NK-92 treated with Interleukin-12 subunit alpha and Interleukin-12 subunit beta, amount 100 ng/mL, for 24 hours (cell line): ENCODE measurements at places on chromosomes 7 and 10.

DNA sequence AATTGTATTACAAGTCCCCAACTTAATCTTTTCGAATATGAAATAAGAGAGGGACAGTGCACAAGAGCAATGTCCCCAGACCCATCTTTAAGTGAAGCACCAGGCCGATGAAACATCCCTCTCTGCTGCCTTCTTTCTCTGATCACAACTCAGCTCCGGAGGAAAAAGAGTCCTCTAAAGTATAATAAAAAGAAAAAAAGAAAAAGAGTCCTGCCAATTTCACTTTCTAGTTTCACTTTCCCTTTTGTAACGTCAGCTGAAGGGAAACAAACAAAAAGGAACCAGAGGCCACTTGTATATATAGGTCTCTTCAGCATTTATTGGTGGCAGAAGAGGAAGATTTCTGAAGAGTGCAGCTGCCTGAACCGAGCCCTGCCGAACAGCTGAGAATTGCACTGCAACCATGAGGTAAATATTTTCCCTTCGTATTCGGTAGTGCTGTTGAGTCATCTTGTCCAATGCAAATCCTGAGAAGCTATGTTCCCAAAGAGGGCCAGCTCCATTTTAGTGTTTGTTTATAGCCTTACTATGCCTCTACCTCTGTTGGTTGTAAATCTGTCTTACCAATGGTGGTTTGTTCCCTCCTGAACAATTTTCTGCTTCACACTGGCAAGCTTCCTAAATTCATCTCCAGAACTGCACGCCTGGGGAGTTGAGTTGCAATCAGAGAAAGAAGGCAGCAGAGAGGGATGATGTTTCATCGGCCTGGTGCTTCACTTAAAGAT, at the start of gene IFIT2:
Gene IFIT2, plus strand, starts transcription at position 326 of the 725 bp plus-strand sequence. Its CDS starts 78 bp downstream, at position 404.
- DNase-seq = no peak

- no peak for DNase-seq
Measured at GRCh38 chr7:155489158-155489840, 31.4 kb downstream of the EN2 start.

DNA sequence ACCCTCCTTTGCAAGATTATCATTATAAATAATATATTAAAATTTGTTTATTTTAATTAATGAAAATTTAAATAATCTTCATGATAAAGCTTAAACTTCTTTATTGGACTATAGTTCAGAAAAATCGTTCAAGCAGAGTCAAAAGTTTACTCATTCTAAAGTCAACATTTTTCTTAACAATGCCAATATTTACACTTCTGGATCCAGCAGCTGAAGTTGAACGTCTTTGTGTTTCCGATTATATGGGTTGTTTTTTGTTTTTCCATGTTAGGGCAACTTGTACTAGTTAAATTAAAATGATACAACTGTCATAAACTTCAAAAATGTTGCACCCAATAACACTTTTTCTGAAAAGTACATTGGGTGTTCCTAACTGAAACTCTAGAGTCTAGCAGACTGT, 43.8 kb downstream of the GRB10 start:
- no peak for DNase-seq

GRCh38 chr10:131282961-131283360, 28.6 kb downstream of the TCERG1L start:
- no peak for DNase-seq

- no peak for DNase-seq
Measured at GRCh38 chr7:151683615-151684407, 164.1 kb upstream of the RHEB start.

DNA sequence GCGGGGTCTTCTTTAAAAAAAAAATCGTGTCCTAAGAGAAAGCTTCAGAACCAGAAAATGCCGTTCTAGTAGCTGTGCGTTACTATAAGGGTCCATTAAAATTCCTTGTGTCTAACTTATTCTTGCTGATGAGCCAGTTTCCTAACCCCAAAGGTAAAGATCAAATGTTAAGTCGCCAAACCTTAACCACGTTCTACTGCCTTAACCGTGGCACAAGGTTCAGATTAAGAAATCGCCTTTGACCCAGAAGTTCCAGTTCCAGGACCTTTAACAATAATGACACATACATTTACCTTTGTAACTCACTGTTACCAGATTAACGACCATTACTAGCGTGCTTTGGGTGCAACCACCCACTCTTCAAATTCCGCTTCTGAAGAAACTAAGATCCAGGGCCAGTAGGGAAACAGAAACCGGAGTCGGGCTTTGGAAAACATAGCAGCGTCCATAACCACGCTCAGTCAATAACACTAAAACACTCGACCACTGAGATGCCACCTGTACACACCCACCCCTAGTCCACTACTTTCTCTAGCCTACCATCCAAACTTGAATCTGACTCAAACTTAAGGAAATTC, 620 bp downstream of the BET1 start:
- DNase-seq = no peak

GRCh38 chr10:17479015-17479615, 24.7 kb upstream of the ST8SIA6 start:
- no peak for DNase-seq

DNA sequence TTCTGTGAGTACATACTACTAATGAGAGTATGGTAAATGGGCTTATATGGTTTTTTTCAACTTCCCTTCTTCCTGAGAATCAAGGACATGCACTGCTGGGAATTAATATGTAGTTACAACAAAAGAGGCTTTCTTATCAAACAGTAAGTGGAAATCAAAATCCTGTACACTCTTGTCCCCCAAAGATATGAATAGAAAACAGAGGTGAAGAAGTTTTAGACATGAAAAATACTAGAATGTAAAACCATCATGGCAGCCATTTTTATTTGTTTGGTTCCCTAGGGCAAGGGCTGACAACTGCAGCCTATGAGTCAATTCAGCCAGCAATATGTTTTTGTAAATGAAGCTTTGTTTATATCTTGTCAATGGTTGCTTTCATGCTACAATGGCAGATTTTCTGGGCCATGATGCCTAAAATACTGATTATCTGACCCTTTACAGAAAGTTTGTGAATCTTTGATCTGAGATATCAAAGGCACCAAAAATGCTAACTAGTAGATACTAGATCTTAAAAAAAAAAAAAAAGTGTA, 422.4 kb downstream of the PARD3 start:
- no peak for DNase-seq

GRCh38 chr7:80552031-80552694, 40.3 kb upstream of the GNAT3 start:
- no peak for DNase-seq

DNA sequence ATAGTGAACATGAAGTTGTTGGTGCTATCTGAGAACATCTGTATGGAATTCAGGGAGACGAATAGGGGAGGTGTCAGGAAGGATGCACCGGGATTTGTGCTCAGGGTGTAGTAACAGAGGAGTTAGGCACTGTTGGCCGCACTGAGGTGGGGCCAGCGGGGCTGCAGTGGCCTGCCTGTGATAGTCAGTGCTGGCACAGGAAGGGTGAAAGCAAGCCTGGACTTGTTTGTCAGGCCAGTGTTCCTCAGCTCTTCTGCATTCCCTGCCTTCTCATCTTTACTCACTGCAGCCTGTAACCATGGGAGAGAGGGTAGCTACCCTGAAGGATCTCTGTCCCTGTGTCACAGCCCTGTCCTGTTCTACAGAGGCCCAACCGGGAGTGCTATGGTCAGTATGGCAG, 81.3 kb downstream of the SH2D4B start:
- no peak for DNase-seq

DNA sequence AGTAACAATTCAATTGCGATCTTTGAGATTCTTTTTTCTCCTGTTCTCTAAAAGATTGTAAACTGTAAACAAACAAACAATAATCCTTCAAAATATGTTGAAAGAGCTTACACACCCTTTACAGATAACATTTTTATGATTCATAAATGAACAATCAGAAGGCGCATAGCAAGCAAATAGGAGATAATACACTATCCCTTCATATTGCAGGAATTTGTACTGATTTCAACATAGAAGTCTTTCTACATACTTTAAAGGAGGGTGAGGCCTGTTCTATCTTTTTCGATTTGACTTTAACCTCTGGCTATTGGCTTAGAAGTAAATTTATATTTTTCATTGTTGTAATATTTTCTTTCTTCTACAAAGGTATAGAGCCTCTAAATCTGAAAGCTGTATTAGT, 57.2 kb downstream of the TFEC start:
- DNase-seq = no peak

DNA sequence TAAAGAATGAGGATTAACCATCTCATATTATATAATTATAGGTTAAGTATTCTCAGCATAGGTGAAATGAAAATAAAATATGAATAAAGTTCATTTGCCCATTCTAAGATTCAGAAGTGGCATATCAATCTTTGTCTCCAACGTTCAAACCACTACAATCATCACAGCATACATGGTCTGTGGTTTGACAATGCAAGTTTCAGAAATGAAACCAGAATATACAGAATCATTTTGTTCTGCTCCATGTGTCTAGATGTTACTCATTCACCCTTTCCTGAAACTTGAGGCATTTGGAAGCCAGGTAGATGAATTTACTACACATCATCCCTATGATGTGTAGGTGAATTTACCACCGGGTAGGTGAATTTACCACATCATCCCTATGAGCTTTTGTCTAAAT, 44.5 kb upstream of the PPP1R3A start:
- DNase-seq = no peak

DNA sequence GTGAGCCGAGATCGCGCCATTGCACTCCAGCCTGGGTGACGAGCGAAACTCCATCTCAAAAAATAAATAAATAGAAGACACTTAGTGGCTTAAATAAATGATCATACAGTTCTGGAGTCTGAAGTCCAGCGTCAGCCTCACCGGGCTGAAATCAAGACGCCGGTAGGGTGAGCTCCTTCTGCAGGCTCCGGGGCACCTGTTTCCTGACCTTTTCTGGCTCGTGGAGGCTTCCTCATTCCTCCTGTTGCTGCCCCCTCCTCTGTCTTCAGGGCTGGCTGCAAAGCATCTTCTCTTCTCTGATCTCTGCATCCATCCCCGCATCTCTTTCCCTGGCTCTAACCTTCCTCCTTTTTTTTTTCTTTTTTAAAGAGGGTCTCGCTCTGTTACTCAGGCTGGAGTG, 32.8 kb downstream of the LIMK1 start:
- DNase-seq = no peak

GRCh38 chr7:29893351-29893965, 87.2 kb downstream of the WIPF3 start:
- no peak for DNase-seq

- no peak for DNase-seq
Measured at GRCh38 chr7:35707422-35707821, 12.5 kb upstream of the HERPUD2 start.

GRCh38 chr7:155423337-155424285, 34.3 kb upstream of the EN2 start:
- DNase-seq = no peak

DNA sequence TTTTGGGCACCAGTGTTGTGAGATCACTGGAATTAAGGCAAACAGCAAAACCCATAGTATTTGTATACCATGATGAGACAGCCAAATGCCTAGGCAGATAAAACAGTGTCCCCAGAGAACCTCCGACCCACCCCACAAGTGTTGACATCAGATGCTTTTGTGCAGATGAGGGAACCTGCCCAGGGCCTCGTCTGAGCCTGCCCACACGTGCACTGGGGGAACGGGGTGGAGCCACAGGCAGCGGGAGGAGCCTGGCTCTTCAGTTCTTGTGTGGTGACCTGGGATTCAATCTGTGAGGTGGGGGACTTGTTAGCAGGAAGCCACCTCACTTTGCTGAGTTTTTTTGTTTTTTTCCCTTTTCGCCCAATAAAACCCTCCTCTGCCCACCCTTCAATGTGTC, 33.4 kb upstream of the OPTN start:
- DNase-seq = no peak

- no peak for DNase-seq
Measured at GRCh38 chr10:124171561-124171960, 78.2 kb upstream of the CHST15 start.

- no peak for DNase-seq
Measured at GRCh38 chr7:149016876-149017275, 11.4 kb downstream of the PDIA4 start.

DNA sequence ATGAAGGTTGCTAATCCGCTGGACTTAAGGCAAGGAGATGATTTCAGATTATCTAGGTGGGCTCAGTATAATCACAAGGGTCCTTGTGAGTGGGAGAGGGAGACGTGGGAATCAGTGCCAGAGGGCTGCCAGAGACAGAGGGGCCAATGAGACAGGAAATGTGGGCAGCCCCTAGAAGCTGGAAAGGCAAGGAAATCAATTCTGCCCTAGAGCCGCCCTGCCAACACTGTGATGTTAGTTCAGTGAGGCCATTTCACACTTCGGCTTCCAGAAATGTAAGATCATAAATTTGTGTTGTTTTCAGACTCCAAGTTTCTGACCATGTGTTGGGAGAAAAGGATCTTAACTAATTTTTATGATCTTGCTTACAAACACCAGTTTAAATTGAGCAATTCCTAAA, 3.6 kb upstream of the GPNMB start:
- DNase-seq = no peak

- DNase-seq = no peak
Measured at GRCh38 chr7:101941481-101942383, 124.3 kb downstream of the CUX1 start.

GRCh38 chr7:22900784-22901183, 78.1 kb upstream of the TOMM7 start:
- DNase-seq = no peak

DNA sequence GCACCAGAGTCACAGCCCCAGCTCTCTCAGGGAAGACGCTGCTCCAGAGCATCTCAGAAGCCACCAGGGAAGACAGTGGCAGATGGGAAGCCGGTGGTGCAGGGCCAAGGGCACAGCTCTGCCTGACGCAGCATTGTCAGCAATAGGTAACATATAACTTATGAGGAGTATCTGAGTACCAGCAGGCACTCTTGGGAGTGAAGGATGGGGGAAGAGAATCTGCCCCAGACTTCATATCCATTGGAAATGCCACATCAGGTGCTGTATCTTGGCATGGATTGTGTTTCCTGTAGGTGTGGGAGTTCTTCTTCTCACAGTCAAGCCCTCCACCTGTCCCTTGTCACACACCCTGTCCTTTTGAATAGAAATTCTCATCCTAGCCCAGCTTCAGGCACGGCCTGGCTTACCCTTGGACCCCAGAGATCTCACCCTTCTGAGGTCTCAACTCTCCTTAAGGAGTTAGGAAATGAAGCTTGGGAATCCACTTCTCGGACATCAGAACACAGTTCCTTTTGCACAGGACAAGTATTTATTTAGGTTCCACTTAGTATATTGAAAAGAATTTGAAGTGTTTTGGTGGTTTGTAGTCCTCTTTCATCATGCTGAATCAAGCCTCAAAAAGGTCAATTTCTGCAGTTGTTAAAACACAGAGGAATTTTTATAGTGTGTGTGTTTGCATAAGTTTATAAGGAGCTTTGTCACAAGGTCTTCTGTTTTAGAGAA, 9.9 kb downstream of the EPDR1 start:
- no peak for DNase-seq

GRCh38 chr7:130632111-130632510, 36.4 kb downstream of the COPG2 start:
- DNase-seq = no peak
